Activated CD4-positive, alpha-beta T cell treated with anti-CD3 and anti-CD28 coated beads, Interleukin-2, amount 10 ng/mL, durations not matched to agents 24 days and 14 days (primary cell): ENCODE measurements at places on chromosomes 6 and 20. TPM values are rescaled to one million over a fixed set of nuclear protein-coding genes. Genes with fewer than 3 reads are reported as not detected.

DNA sequence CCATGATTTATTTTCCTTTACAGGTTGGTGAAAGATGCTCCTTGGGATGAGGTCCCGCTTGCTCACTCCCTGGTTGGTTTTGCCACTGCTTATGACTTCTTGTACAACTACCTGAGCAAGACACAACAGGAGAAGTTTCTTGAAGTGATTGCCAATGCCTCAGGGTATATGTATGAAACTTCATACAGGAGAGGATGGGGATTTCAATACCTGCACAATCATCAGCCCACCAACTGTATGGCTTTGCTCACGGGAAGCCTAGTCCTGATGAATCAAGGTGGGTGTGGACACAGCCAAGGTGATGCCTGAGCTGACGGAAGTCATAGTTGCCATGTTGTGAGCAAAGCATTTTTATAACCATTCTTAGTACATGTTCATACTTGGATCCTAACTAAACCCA lies 34.6 kb upstream of the CALHM6 start:
- H3K27ac ChIP-seq = no peak overlapping the region
- DNase-seq = no peak
- no peak overlapping the region for H3K4me3 ChIP-seq
- H3K4me1 ChIP-seq = no peaks in the 10 kb centered on the region
- H3K36me3 ChIP-seq = no peaks in the 10 kb centered on the region

DNA sequence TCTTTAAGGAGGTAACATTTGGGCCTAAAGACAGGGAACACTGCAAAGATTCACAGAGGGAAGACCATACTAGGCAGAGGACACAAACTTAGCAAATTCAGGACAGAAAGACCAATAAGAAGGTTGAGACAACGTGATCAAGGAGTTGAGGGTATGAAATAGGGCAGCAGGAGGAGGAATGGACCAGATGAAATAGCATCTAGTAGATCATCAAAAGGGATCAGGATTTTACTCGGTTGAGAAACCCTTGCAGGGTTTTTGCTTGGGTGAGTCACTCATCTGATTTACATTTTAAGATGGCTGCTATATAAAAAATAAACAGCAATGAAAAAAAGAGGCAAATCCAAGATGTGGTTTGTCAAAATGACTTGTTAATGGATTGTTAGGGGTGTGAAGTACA lies 4.7 kb downstream of the BCLAF1 start:
- H3K4me1 ChIP-seq = peaks cover 66% of the 10 kb centered on the region
- H3K36me3 ChIP-seq = peaks cover 56% of the 10 kb centered on the region
- no peak for DNase-seq
- H3K27ac ChIP-seq = peak overlapping the region; percentile 81
- peak overlapping the region; percentile 92 for H3K4me3 ChIP-seq
- peaks cover 2% of the 10 kb centered on the region for H3K27me3 ChIP-seq

GRCh38 chr6:93165850-93166430 lies 253.4 kb downstream of the EPHA7 start:
- no peaks in the 10 kb centered on the region for H3K27me3 ChIP-seq
- H3K27ac ChIP-seq = no peak overlapping the region
- no peak for DNase-seq
- H3K4me1 ChIP-seq = no peaks in the 10 kb centered on the region
- no peaks in the 10 kb centered on the region for H3K36me3 ChIP-seq
- no peak overlapping the region for H3K4me3 ChIP-seq

- DNase-seq = no peak
- no peak overlapping the region for H3K4me3 ChIP-seq
- no peaks in the 10 kb centered on the region for H3K4me1 ChIP-seq
- H3K27ac ChIP-seq = no peak overlapping the region
- H3K36me3 ChIP-seq = no peaks in the 10 kb centered on the region
These were observed 111.8 kb downstream of the HAO1 start for GRCh38 chr20:7828437-7828836.

DNA sequence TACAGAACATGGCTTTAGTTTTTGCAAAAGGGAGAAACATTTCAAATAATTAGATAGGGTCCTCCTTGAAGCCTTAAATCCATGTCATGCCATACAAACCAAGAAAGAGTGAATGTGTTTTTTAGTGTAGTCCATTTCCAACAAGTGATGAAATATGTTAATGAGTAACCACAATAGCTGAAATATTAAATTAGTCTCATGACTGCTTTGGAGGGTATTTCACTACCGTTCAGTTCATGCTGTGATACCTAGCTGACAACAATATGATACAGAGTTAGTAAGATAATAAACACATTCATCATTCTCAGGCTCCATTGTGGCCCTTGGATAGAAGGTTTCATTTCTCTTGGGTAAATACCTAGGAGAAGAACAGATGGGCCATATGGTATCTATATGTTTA lies 5.8 kb upstream of the ID4 start:
- DNase-seq = no peak
- H3K27ac ChIP-seq = no peak overlapping the region
- H3K36me3 ChIP-seq = no peaks in the 10 kb centered on the region
- no peak overlapping the region for H3K4me3 ChIP-seq
- H3K27me3 ChIP-seq = peaks cover 24% of the 10 kb centered on the region

DNA sequence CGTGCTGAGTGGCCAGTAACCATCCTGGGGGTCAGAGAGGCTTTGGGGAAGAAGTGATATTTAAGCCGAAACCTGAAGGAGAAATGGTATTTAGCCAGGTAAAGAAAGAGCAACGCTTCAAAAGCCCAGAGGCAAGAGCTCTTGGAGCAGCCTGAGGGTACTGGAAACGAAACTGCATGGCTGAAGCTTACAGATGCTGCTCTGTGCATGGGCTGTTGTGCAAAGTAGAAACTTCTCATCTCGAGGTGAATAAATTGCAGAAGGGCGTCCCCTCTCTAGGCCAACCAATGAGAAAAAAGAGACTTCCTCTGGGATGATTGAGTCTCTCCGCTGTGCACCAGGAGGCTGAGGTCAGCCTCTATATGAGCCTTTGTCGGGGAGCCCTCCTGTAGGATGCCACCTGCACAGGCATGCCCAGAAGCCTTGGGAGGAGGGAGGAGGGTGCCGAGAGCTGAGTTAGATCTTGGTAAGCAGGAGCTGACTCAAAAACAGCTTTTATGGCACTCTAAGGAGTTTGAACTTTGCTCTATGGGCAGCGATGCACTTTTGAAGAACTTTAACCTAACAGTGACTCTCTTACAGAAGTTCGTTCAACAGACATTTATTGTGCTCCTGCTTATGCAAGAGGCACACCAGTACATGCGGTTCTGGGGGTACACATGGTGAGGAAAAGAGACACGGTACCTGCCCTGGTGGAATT lies 61.6 kb upstream of the EDN1 start:
- peaks cover 26% of the 10 kb centered on the region for H3K4me1 ChIP-seq
- peaks cover 11% of the 10 kb centered on the region for H3K27me3 ChIP-seq

DNA sequence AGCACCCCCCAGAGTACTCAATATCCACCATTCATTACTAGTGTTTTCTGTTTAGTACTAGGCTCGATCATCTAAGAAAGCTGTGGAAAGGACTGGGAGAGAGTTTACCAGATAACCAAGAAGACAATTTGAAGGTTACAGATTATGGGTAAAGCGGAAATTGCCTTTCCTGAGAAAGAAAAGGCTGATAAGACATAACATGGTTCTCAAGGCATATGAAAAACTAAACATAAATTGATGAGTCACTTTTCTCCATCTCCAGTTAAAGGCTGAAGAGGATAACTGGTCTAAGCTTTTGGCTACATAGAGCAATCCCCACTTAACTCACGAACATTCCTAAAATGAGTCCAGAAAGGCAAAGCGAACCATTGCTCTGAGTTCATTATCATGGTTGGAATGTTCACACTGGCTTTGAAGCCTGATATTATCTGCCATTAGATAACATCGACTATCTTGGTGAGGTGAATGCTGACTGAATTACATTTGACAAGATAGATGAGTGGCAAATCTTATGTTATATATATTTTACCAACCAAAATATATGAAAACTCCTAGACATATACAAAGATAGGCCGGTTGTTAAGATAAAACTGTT lies 65.8 kb downstream of the BTBD9 start:
- DNase-seq = no peak
- H3K27me3 ChIP-seq = no peaks in the 10 kb centered on the region
- H3K4me1 ChIP-seq = peaks cover 26% of the 10 kb centered on the region

GRCh38 chr6:34792605-34793500 lies 970 bp downstream of the BLTP3A start:
- H3K36me3 ChIP-seq = peaks cover 5% of the 10 kb centered on the region
- DNase-seq = peak; percentile 75
- peaks cover 22% of the 10 kb centered on the region for H3K4me1 ChIP-seq
- H3K27ac ChIP-seq = peak overlapping the region; percentile 93

DNA sequence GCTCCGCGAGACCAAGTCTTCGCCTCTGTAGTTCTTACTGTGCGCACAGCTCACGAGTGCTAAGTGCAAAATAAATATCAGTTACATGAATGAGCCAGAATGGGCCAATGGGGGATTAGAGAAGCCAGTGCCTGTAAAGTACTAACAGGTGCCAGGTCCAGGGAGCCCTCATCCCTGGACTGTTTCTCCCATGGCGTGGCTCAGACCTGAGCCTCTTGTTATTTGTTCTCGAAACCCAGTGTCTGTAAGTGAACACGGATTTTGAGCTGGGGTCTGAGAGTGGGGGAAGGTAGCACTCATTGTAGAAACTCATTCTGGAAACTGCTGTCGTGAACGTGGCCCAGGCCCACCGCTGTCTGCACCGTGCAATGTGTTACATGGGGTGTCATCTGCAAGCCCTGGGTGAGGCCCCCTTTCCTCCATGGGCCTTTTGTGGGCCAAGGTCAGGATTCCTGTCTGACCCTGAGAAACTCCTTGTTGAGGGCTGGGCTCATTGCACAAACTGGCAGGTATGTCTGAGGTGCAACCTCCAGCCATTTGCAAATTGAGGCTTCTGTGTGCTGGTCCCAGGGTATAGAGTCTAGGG lies 154.7 kb downstream of the SYCP2 start:
- H3K27ac ChIP-seq = no peak overlapping the region
- no peaks in the 10 kb centered on the region for H3K4me1 ChIP-seq
- H3K4me3 ChIP-seq = no peak overlapping the region
- no peaks in the 10 kb centered on the region for H3K36me3 ChIP-seq

- no peak overlapping the region for H3K27ac ChIP-seq
- no peak for DNase-seq
- no peaks in the 10 kb centered on the region for H3K36me3 ChIP-seq
- H3K4me3 ChIP-seq = no peak overlapping the region
- peaks cover 29% of the 10 kb centered on the region for H3K27me3 ChIP-seq
These were observed 40.1 kb upstream of the NNAT start for GRCh38 chr20:37480919-37481318.

WDR27 gene
- 29.0 and 33.3 TPM in 2 replicates for total RNA-seq

DCBLD1 gene
- total RNA-seq = 3.7 and 4.8 TPM in 2 replicates
